ENCODE measurements at places on chromosomes 13 and 19.

DNA sequence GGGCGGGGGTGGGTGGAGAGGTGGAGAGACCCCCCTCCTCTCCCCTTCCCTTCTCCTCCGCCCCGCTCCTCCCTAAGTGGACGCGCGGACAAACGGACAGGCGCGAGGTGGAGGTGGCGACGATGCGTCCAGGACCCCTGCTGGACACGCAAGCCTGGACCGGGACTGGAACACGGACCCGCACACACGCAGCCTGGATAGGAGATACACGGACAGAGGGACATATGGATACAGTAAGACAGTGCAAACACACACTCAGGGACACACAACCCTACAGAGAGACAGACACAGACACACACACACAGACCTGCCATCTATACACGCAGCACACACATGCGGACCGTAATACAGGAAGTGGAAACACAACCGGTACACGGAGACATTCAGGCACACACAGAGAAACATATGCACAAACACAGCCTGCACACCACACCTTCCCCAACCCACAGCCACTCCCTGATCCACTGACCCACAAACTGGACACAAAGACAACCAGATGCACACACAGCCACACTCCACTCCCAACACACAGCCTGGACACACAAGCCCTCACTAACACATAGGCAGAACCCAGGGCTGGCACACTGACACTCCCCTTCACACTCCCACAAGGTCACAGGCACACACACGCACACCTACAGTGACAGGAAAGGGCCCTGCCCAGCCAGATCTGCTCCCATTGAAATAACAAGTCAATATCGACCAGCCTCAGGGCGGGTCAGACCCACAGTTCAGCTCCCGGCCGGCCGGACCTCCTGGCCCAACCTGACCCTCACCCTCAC is 696 bp upstream of the ERFL start:
- DNase-seq, result no peak

GRCh38 chr13:71618159-71618558 is 248.8 kb downstream of the DACH1 start:
- peak; percentile 65 for DNase-seq

GRCh38 chr19:36128392-36128736 is 11.5 kb upstream of the CAPNS1 start:
- DNase-seq, result no peak

DNA sequence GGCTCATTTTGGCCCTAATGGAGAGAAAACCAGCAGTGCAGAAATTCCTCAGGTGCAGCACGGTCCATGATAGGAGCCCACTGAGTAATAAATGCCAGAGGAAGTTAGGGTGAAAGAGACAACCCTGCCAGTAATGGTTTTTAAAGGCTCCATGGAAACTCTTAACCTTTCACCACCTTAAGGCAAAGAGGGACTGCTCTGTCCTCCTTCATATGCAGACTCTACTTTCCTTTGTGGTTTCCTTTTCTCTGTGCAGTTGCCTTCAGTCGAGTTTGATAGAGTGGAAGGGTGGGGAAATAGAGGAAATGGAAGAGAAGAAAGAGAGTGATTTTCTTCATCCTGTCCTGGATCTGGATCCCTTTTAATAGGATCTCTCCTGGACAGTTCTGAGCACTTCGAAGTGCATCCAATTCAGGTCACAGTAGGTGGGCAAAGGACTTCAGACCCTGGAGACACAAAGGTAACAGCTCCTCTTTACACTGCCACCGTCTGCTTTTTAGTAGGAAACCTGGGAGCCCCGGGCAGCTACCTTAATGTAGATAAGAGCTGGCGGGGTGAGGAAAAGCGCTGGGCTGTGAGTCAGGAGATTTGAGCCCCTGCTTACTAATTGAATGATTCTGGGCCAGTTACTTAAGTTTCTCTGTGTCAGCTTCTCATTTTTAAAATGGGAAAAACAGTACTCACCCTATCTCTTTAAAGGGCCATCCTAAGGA is 294.8 kb downstream of the KCNRG start:
- peak; percentile 29 for DNase-seq

GRCh38 chr19:4034048-4035017 is 26.8 kb downstream of the PIAS4 start:
- no peak for DNase-seq

- DNase-seq, result no peak
These were observed 73.8 kb upstream of the FRY start for GRCh38 chr13:31957772-31958171.
